ENCODE measurements at places on chromosomes 2 and 18. TPM values are rescaled to one million over a fixed set of nuclear protein-coding genes. Genes with fewer than 3 reads are reported as not detected.

Gene LNPK
- 1.8 TPM for polyA plus RNA-seq

Gene SERPINB2
- 0.10 TPM for polyA plus RNA-seq

Gene ZBTB7C
- polyA plus RNA-seq, result 18.5 TPM

Gene TSGA10
- polyA plus RNA-seq, result 1.8 TPM

Gene GPR155
- polyA plus RNA-seq, result 4.1 TPM

Gene ERFE
- polyA plus RNA-seq, result not detected

Gene EVX2
- polyA plus RNA-seq, result not detected

Gene ZSCAN30
- 4.2 TPM for polyA plus RNA-seq

Gene SFTPB
- polyA plus RNA-seq, result 23.4 TPM

Gene VIT
- polyA plus RNA-seq, result not detected
